ENCODE measurements at places on chromosomes 7 and 10.

DNA sequence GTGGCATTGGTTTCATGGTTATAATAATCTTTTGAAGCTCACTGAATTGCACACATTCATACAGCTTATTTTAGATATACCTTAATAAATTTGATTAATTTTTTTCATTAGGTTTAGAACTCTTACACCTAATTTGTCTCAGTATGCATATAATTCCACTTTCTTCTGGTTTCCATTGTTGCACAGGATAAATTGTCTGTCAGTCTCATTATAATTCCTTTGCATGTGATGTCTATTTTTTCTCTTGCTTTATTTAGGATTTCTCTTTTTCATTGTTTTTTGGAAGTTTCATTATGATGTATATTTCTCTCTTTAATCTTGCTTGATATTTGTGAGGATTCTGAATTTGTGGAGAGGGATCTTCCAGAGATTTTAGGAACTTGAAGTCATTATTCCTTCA is 84.7 kb downstream of the ARL5B start:
- no peak for DNase-seq

DNA sequence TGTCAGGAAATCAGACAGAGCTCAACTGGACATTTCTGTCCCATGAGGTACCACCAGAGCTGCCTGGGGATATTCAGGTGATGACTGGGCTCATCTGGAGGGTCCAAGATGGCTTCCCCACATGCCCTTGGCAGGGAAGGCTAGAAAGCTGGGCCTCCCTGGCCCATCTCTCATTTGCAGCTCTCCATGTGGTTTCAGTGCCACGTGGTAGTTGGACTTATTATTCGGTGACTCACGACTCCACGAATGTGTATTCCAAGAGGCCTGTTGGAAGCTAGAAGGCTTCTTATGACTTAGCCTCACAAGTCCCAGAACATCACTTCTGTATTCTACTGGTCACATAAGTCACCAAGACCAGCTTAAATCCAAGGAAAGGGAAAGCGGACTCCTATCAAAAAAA is 22.8 kb downstream of the NSMCE4A start:
- DNase-seq: no peak

GRCh38 chr7:105932835-105933477 is 30.1 kb upstream of the CDHR3 start:
- DNase-seq: no peak

GRCh38 chr7:85290269-85290668 is 103.4 kb upstream of the SEMA3D start:
- no peak for DNase-seq

GRCh38 chr10:113739577-113739976 is 11.9 kb upstream of the PLEKHS1 start:
- no peak for DNase-seq

- DNase-seq: no peak
Observed at GRCh38 chr7:24877790-24878311, 102.1 kb downstream of the OSBPL3 start.

DNA sequence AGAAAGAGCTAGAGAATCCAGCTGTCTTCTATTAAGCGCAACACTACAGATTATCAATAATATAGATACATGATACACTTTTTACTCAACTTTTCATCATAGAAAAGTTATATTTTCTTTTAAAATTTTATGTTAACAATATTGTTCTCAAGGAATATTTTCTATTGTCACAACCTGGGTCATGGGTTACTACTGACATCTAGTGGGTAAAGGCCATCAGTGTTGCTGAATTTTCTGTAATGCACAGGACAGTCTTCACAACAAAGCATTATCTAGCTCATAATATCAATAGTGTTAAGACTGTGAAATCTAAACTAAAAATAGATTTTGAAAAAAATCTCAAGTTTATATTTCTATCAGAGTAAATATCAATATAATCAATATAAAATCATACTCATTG is 209.8 kb downstream of the ZNF33B start:
- no peak for DNase-seq

- no peak for DNase-seq
Observed at GRCh38 chr10:119620241-119621077, 23.7 kb upstream of the TIAL1 start.

DNA sequence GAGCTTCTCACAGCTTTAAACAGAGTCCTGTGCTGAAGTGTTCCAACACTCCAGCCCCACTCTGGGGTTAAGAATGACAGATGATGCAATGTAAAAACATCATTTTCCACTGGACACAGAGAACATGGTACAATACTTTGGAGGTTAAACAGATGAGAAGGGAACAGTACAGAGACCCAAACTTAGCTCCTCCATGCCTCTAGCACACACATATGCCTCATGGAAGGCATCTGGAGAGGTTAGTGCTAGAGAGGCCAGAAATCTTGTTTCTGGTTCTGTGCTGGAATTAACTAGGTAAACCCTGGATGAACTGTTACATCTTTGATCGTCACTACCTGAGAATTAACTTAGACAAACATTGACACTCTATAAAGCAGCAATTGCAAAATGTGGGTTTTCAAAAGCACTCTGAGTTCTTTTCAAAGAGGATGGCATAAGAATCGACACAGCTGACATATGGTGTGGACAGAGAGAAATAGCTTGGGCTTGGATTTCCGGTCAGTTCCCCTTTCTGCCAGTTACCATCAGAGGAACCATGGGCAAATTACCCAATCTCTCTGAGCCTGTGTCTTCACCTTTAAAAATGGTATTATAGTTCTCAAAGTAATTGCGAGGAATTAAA is 81.9 kb downstream of the KCNMA1 start:
- DNase-seq: no peak

GRCh38 chr7:134485203-134485602 is 26.3 kb upstream of the AKR1B1 start:
- DNase-seq: no peak

DNA sequence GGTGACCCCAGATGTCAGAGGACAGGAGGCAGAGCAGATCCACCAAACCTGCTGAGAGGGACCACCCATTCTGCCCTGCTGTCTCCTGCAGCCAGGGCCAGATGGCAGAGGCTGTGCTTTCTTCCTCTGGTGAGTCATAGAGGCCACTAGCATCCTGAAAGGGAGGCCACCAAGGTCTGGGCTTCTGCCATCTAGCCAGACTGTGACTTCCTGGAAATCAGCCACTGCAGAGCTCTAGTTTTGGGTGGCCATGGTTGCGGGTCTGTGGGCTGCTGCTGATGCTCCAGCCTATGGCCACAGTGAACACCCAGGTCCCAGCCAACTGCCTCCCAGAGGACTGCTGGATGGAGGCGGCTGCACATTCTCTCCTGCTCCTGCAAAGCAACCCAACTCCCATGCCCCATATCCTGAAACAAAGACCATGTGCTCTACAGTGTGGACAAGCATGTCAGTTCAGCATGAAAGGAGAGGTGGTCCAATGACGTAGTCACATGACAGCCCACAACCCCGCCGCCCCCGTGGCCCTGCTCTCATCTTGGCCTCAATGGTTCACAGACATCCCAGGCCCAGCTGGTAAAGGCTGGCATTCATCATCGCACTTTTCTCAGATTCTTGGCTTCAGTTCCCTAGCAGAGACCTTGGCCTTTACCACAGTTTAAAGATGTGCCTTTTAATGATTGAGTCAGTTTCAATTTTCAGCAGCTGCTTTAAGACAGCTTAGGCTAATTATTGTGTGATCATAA is 73.9 kb upstream of the CXCL12 start:
- DNase-seq: no peak

DNA sequence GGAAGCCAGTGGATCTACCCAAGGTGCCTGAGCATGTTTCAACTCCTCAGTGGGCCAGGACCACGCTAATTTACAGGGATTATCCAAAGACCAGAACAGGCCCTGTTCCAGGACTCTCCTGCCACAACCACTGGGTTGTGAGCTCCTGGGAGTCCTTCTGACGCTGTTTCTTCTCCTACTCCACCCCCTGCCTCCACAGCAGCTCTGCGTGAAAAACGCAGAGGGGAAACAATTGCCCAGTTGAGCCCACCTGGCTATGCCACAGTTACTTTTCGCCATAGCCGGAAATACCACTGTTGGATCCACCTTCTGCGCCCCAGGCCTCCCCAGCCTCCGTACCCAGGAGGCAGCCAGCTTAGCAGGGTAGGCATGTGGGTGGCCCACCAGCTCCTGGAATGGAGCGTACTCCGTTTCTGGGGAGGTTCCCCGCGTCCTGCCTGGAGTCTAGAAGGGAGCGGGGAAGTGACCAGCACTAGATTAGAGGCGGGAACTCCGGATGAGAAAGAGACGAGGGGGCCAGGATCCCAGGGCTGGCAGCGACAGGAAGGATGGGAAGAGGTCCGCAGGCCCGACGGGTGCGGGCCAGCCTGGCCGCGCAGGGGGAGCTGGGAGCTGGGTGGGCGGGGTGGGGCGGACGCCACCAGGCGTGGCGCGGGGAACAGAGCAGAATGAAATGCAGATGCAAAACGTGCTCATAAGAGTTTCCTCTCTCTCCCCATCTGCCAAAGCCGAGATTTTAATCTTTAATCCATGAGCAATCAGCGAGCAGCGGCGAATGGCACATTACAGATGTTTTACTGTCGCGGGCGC is 32.1 kb upstream of the PAX2 start:
- DNase-seq: no peak

DNA sequence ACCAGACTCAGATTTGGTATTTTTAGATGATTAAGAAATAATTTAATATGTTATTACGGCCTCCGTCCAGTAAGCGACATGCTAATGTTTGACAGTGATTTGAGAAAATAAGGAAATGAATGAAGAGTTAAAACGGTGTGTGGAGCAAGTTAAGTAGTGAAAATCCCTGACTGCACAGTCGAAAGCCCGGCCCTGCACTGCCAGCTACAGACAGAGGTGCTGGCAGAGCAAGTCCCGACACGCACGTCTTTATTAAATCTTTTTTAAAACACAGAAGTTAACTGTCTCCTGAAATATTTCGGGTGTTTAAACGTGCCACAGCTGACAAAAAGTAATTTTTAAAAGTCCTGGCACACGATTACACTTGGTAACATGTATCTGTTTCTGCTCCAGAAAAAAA is 293.4 kb upstream of the RNF32 start:
- no peak for DNase-seq

- DNase-seq: no peak
Observed at GRCh38 chr10:132722394-132723329, 63.3 kb downstream of the NKX6-2 start.

DNA sequence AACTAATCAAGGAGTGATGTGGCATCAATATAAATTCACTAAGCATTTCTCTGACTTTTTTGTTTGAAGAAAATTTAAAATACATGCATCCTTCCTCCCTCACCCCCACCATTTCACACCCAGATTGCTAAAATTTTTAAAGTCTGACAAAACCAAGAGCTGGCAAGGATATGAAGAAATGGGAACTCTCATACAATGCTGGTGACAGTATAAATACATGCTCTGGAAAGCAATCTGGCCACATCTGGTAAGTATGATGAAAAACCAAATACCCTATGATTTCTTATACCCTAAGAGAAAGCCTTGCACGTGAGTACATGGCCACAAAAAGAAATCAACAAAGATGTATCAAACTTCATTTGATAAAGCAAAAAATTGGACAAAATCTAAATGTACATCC is 31.2 kb downstream of the P4HA1 start:
- DNase-seq: no peak

GRCh38 chr7:121306565-121306964 is 22.2 kb upstream of the WNT16 start:
- DNase-seq: no peak

GRCh38 chr10:1577945-1578344 is 159.4 kb downstream of the ADARB2 start:
- no peak for DNase-seq

GRCh38 chr7:130013241-130013640 is 37.9 kb downstream of the ZC3HC1 start:
- DNase-seq: no peak

- no peak for DNase-seq
Observed at GRCh38 chr7:80583901-80584300, 54.5 kb upstream of the CD36 start.

DNA sequence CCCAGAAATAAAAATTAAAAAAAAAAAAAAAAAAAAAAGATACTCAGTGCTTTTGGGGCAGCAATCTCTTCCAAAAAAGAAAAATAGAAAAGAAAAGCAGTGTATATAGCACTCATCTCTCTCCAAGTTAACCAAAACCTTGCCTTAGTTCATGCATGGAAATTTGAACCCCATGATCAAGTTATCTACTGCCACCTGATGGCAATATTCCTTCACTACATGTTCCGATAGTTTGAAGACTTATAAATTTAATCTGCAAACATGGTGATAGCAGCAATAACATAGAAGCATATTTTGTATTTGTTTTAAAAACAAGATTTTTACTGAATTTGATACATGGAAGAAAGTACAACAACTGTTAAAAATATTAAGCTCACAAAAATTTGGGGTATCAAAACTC is 48.6 kb upstream of the SLIT1 start:
- DNase-seq: no peak

- DNase-seq: no peak
Observed at GRCh38 chr10:46225597-46225996, 61.2 kb upstream of the ANTXRL start.

DNA sequence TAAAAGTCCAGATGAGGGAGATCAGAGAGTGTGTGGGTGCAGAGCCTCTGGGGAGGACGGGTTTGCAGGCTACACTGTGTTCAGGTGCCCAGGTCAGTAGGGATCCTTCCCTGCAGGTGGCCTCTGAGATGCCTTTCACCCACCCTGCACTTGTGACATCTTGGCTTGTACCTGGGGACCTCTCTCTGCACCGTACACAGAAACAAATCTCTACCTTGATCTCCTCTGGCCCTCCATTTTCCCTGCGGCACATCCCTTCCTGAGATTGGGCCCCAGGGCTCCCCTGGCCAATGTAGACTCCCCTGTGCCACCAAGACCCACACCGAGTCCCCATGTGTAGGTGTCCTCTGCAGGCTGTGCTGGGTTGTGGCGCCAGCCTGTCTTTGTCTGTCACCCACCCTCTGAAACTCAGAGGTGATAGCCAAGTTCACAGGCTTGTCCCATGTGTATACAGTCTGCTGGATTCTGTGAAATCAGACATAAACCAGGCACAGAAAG is 140.6 kb downstream of the PTPN20 start:
- no peak for DNase-seq

GRCh38 chr7:154380771-154381170 is 328.6 kb downstream of the DPP6 start:
- DNase-seq: no peak

GRCh38 chr10:18209241-18209640 is 69.0 kb downstream of the CACNB2 start:
- no peak for DNase-seq

- no peak for DNase-seq
Observed at GRCh38 chr10:19788075-19788686, 28.1 kb upstream of the PLXDC2 start.

DNA sequence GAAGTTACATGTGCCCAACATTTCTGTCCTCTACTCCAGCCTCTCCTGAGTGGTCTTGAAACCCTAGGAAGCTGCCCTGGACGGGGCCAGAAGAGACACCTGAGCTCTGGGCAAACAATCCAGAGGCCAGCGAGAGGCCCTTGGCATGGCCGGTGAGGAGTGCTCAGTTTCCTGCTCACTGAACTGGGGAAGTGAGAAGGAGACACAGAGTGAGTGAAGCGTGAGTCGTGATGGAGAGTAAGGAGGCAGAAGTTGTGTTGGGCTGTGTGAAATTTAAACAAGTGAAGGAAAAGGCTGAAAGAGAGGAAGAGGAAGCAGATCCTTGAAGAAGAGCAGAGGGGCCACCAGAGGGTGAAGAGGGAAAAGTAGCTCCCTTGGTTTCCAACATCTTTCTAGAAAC is 73.2 kb downstream of the WNT2 start:
- DNase-seq: no peak

Data from activated effector memory CD4-positive, alpha-beta T cell treated with Interleukin-2 at 50 U/mL for 16 hours (primary cell).